T-helper 1 cell (primary cell): ENCODE measurements at places on chromosomes 7 and 10.

- peak; percentile 82 for DNase-seq
Measured at GRCh38 chr10:31928549-31929260, at the start of gene ARHGAP12. Gene ARHGAP12 (minus strand): TSS chr10:31928831. CDS start chr10:31908855, 19,976 bp downstream.

GRCh38 chr10:95242581-95243317, 48.1 kb downstream of the PDLIM1 start:
- DNase-seq, result no peak

DNA sequence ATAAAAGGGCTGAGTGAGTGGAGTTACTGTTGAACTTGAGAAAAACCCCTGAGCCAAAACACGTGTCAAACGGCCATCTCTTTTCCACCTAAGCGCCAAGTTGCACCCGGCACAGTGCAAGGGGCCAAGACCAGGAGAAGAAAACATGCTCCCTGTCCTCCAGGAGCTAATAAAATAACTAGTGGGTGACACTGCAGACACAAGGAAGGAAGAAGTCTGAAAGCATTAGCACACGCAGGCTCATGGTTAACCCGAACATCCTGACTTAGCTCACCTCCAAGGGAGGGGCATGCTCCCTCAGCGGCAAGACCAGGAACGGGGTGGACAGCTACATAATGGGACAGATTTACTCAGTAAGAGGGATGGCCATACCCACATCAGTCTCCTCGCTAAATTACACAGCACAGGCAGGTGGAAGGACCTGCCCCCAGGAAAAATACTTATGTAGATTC, 65.0 kb downstream of the PIP4K2A start:
- no peak for DNase-seq

- no peak for DNase-seq
Measured at GRCh38 chr7:20393021-20393610, 62.4 kb downstream of the ITGB8 start.

GRCh38 chr7:108222236-108222892, 92.2 kb upstream of the LAMB4 start:
- DNase-seq, result no peak

DNA sequence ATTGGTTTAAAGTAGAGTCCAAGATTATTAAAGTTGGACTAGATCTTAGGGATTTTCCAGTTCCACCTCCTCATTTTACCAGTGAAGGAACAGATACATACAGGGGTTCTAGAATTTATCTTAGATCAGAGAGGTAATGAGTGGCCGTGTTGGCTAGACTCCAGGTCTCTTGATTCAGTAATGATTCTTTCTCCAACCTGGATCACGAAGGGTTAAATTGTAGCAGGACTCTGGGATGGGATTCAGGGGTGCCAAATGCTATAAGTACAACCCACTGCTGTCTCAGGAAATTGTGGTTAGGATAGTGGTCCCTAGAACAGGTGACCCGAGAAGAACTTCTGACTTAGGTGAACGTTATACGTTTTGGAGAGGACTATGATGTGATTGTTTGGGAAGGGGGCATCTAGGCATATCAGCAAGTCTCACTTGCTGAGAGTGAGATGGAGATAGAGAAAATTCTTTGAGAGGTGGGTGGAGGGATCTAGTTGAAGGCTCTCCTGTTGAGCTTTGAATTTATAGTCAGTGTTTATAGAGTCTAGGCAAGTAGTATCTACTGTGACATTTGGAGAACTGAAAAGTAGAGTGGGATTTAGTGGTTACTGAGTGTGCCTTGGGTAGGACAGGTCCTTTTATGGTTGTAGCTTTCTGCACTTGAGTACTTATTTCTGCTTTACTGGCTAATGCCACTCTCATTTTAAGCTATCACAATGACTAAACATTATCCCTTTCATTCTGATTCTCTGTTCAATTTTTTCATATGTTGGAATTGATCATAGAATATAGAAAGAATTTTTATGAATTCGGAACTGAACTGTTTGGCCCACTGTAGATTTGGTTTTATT, 58.3 kb downstream of the ST7 start:
- no peak for DNase-seq

DNA sequence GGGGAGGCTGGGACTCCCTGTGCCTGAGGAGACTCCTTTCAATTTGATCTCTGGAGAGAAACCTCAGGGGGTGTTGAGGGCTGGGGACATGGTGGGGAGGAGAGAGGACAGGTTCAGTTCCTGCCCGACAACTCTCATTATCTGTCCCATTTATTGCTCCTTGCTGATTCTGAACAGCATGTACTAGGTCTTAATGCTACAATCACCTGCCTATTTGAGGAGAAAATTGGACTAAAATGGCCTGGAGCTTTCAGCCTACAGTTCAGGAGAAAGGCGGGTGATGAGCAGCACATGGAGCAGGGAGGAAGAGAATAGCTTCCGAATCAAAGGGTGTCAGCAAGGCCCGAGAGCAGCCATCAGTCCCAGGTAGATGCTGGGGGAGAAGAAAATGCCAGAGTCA, 30.0 kb upstream of the ADCYAP1R1 start:
- DNase-seq, result no peak

- DNase-seq, result no peak
Measured at GRCh38 chr7:153518201-153518984, 533.8 kb upstream of the DPP6 start.

- no peak for DNase-seq
Measured at GRCh38 chr7:106219170-106219569, 65.6 kb downstream of the NAMPT start.

DNA sequence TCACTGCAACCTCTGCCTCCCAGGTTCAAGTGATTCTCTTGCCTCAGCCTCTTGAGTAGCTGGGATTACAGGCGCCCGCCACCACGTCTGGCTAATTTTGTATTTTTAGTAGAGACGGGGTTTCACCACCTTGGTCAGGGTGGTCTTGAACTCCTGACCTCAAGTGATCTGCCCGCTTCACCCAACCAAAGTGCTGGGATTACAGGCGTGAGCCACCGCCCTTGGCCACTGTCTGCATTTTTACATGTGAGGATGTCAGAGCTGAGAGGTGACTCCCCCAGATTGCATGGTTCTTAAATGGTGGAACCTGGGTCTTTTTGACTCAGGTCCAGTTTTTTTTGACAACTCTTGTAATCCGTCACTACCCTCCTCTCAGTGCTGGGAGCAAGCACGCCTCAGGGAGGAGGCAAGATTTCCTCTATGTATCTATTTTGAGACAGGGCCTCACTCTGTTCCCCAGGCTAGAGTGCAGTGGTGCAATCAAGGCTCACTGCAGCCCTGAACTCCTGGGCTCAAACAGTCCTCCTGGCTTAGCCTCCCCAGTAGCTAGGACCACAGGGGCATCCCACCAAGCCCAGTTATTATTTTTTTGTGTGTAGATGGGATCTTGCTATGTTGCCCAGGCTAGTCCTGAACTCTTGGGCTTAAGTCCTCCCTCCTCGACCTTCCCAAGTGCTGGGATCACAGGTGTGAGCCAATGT, 1.2 kb upstream of the SRRT start:
- DNase-seq, result no peak

GRCh38 chr10:5442065-5442989, 30.0 kb downstream of the NET1 start:
- DNase-seq, result peak; percentile 25

DNA sequence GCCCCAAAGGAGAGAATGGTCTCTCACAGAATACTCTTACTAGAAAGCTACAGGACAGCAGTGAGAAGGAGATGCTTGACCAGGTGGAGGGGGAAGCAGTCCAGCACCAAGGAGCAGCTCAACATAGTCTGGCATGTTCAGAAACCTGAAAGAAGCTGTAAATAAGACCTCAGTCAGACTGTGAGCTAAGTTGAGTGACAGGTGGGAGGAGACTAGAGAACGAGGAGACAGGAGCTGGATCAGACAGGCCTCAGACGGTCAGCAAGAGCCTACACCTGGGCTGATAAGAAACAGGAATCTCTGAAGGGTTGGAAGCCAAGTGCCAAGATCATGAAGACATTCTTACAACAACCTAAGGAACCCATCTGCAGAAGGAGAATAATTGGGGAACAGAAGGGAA, 54.5 kb downstream of the ELMO1 start:
- DNase-seq, result no peak

DNA sequence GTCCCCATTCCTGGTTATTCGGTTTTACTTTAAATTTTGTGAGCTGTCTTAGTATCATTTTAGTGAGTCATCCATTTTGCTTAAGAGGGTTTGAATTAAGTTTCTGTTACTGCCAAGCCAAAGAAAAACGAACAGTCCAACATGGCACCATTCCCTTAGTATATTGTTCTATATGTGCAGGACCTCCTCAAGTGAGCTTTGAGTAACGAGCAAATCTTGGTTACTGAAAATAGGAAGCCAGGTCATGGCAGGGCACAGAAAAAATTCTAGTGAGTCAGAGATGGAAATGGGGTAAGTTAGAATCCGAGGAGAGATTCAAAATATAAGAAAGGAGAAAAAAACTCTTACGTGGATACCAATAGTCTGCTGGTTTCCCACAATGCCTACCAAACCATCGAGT, 292.9 kb downstream of the BAMBI start:
- no peak for DNase-seq

GRCh38 chr7:115474137-115474536, 552.2 kb downstream of the MDFIC start:
- DNase-seq, result no peak

- DNase-seq, result no peak
Measured at GRCh38 chr7:7569081-7569527, 2.4 kb downstream of the MIOS start.

DNA sequence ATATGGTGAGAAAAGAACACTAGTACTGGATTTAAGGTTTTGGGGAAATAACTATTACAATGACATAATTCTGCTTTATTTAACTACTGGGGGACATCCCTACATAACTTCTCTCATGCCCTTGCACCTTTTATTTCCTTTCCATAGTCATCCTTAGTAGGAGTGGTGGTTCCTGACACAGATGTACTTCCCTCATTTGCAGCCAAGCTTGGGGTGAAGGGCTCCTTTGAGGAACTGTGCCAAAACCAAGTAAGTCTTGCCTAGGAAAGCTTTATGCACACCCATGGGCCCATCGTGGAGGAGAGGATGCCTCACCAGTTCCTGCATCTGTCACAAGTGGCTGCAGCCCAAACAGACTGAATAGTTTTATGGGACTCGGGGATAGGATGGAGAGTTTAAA, 20.6 kb downstream of the ZDHHC6 start:
- DNase-seq, result no peak

- DNase-seq, result peak; percentile 76
Measured at GRCh38 chr10:102114861-102115618, 5.1 kb downstream of the LDB1 start.

DNA sequence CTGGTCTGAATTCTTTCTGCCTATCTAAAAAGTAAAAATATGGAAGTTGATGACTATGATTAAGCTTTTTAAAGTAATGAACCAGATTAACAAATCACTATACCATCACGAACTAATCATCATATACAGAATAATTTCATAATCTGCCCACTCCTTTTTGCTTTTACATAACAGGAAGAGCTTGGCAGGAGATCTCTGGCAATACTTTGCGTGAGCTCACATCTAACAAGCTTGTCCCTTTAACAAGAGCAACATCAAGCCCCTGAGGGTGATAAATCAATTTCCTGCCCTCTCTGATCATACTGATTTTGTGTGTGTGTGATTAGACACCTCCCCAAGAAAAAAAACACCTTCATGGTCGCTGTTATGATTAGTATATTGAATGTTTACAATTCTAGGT, 143.5 kb upstream of the ASAH2 start:
- DNase-seq, result peak; percentile 15

GRCh38 chr10:8424555-8425211, 370.2 kb downstream of the GATA3 start:
- DNase-seq, result peak; percentile 52

DNA sequence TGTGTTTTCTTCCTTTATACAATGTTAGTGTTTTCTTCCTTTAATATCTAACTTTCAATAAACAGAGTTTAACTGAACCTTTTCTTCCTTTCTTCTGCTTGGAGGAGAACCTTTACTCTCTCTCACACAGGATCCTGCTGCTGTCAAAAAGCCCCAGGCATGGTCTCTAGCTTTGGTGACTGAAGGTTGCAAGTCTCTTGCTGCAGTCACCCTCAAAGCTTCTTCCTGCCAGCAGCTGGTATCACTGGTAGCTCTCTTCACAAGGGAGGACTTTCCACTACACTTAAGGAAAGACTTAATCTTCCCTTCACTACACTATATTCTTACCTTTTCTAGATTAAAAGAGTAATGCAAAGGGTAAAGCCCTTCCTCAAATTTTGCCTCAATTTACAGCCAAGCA, 153.4 kb downstream of the SGMS1 start:
- DNase-seq, result no peak

- no peak for DNase-seq
Measured at GRCh38 chr10:20105931-20106330, 289.7 kb downstream of the PLXDC2 start.

GRCh38 chr7:107743567-107744344, at the start of gene CBLL1:
Gene CBLL1 (plus strand): TSS chr7:107744142. CDS start chr7:107744164, 22 bp downstream.
- peak; percentile 95 for DNase-seq

- DNase-seq, result no peak
Measured at GRCh38 chr7:116224492-116225098, 14.3 kb downstream of the TES start.

GRCh38 chr10:132443983-132444876, 47.2 kb downstream of the PWWP2B start:
- peak; percentile 24 for DNase-seq

- DNase-seq, result no peak
Measured at GRCh38 chr7:148950806-148951205, 66.7 kb upstream of the EZH2 start.

DNA sequence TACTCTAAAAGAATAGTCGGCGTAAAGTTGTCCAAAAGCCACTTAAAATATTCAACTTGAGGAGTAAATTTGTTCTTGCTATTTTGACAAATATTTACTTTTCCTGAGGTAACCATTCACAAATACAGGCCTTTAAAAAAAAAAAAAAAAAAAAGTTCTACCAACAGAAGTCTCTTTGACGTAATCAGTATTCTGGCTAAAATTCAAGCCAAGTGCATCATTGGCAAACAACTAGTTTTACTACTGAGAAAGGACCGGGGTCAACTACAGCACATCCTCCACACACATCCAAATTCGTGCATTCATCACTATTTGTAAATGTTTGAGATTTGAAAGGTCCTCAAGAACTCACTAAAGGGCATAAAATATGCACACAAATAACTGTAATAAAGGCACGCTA, 2.0 kb downstream of the OAT start:
- DNase-seq, result no peak

DNA sequence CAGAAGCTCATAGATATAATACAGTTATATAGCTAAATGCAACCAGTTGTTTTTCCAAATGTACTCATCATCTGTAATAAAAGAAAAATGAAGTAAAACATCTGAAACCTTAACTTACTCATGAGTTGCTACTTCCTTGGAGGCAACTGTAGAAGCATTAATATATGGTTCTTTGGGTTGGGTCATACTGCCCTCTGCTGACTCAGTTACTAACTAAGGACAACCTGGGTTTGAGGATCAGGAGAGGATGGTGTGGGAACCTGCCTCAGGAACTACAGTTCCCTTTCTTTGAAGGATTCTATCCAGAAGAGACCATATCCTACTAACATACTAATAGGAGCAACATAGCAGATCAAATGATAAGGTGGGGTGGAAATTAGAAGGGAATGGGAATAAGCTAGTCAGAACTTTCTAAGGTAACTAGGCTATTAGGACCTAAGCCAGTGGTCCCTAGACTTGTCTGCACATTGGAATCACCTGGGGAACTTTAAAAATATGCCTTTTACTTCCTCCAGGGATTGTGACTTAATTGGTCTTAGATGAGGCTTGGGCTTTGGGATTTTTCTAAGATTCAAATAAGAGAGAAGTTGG, 20.7 kb downstream of the COX15 start:
- DNase-seq, result no peak

- no peak for DNase-seq
Measured at GRCh38 chr7:70446448-70447143, 685.3 kb upstream of the GALNT17 start.
